ENCODE measurements at places on chromosomes 2 and 18. TPM values are rescaled to one million over a fixed set of nuclear protein-coding genes. Genes with fewer than 3 reads are reported as not detected.
A peak's percentile ranks its signal among the peaks of the same experiment; 100 is the strongest.

DNA sequence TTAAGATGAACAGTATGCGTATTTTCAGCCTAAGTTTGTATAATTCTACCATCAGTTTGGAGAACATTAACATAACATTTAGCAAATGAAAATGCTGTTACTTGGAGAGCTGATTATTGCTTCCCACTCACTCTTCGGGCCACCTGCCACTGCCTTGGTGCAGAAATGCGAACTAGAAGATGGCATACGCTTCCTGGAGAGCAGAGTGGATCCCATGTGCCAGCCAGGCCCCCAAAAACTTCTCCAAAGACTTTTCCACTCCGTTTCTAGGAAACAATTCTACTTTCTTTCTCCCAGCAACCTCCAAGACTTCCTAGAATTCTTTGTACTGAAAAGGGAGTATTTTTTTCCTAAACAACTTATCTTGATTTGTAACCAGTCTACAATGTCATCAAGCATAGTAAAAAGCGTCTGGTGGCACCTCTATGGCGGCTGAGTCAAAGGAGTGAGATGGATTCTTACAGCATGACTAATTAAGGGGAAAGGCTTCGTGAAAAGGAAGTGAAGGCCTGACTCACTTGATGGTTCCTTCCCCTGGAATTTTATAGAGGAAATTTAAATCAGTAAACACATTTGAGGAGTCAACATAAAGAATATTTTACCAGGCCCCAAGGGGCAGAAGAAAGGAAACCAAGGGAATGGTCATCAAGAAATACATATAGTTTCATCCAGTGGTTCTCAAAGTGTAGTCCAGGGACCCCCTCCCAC is 36.6 kb downstream of the FEZ2 start:
- peak; percentile 94 for DNase-seq

Gene MC2R
- total RNA-seq = not detected

DNA sequence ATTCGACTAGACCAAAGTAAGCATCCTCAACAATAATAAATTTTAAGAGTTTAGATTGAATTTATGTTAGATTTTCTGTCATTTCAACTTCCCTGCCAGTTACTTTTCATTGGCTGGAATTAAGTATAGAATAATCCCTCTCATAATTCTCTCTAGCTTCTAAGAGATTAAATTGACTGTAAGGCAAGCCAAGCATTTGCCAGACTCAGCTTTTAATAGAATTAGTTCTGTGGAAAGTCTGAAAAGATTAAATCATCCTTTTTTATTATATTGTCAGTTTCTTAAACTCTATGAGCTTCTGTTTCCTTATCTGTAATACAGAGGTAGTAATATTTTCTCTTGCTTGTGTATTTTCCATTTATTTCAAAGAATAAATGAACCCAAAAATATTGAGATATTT is 77.9 kb upstream of the ZNF804A start:
- no peak for DNase-seq

- peak; percentile 25 for DNase-seq
Observed at GRCh38 chr2:218010140-218010983, 7.6 kb upstream of the TNS1 start.

GRCh38 chr2:183614799-183615435 is 490.7 kb downstream of the NUP35 start:
- no peak for DNase-seq

- no peak for DNase-seq
Observed at GRCh38 chr2:8885449-8886201, 48.2 kb upstream of the KIDINS220 start.

DNA sequence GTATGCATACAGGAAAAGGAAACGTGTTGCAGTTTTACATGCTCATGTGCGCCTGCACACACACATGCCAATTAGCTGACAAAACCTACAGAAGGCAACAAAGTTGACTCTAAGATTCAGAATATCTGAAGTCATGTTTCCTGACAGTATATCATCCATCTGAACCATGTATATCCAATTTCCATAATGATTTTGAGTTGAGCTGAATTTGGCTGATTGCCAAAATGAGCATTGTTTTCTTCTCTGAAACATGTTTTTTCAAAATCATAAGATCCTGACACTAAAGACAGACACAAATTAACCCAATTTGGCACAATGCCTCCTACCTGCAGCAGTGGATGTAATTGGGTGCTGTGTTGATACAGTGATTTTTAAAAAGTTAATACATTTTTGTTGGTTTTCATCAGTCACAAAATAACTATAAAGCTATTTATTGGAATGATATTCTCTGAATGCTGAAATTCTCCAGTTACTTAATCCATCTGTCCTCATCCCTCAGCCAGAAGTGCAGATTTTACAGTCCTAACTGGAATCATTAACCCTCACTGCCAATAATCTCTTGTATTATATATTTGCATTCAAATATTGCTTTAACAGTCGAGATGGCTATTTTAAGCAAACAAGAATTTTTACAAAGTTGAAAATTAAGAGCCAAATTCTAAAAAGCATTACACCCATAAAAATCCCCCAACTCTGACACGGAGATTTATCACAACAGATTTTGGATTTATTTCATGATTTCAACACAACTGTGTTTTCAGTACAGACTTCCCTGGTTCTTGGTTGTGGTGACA is 161.7 kb upstream of the LMAN1 start:
- no peak for DNase-seq

DNA sequence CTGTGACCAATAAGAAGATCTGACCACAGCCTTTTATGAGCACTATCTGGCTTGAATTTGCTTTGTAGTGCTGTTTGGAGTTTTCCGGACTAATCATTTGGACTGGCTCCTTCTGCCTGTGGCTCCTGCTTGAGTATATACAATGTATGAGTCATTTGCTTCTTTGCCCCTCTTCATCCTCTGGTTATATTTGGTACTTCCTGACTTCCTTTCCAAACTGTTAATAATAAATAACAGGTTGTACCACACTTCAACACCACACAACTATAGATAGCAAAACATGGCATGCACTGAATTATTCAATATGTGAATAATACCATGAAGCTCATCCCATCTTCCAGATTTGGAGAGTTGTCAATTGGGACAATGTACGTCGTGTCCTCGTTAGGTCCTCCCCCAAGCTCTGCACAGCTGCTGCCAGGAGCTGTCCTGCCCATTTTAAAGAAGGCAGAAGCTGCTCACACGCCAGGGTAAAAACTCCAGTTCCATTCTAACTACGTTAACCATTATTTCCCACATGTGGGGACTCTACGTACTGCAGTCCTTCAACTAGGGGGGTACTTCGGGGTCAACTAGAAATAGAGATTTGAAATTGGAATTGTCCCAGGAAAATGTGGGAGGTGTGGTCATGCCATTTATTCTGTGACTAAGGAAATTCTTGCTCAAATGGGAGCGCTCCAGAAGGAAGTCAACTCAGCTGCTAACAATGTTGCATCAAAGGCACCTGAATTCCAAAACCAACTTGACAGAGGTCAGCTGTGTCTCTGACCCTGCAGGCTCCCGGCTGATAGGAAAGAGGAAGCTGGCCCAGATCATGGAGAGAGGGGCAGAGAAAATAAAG is 38.1 kb downstream of the ST8SIA5 start:
- peak; percentile 57 for DNase-seq
